PC-9 (cell line): ENCODE measurements at places on chromosomes 4 and X.

DNA sequence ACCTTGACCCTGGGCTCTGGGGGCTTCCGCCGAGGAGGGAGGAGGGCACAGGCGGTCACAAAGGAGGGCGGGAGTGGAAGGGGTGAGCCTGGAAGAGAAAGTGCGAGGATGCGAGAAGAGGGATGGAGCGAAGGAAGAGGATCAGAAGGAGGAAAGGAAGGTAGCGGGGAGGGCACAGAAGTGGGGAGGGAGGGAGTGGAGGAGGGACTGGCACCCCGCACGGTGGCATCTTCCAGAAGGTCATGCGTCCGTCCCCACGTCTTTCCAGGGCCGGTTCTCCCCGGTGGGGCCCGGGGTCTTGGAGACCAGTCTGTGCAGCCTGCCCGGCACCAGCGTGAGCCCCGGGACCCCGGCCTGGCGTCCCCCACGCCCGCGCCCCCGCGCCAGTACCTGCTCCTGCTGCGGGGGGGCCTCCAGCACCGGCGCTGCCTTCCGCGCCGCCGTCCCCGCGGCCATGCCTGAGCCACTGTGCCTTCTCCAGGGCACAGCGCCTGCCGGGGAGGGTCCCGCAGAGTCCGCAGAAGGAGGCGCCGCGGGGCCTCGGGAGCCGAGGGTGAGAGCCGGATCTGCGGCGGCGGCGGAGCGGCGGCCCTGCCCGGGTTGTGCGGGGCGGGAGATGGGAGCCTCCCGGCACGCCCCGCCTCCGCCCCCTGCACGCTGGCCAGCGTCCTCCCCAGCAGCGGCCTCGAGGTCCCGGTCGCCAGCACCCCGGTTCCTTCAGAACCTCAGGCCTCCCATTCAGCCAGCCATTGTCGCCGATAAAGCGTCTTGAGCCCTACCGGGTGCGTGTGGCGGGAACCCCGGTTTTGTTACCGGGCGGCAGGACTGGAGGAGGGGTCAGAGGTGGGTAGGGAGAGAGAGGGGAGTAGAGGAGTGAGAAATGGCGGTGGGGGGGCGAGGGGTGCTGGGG lies at the start of gene RNF175:
Gene RNF175, minus strand, starts transcription at position 618 of the 910 bp plus-strand sequence. Its CDS starts 162 bp downstream, at position 456.
- DNase-seq = no peak

GRCh38 chrX:129653971-129654651 lies 645 bp downstream of the APLN start:
- DNase-seq = no peak

GRCh38 chrX:30181353-30181752 lies 34.0 kb upstream of the MAGEB2 start:
- DNase-seq = no peak

GRCh38 chr4:101256222-101256621 lies 91.1 kb downstream of the PPP3CA start:
- no peak for DNase-seq
